ENCODE measurements at places on chromosomes 16 and 17. TPM values are rescaled to one million over a fixed set of nuclear protein-coding genes. Genes with fewer than 3 reads are reported as not detected.

DNA sequence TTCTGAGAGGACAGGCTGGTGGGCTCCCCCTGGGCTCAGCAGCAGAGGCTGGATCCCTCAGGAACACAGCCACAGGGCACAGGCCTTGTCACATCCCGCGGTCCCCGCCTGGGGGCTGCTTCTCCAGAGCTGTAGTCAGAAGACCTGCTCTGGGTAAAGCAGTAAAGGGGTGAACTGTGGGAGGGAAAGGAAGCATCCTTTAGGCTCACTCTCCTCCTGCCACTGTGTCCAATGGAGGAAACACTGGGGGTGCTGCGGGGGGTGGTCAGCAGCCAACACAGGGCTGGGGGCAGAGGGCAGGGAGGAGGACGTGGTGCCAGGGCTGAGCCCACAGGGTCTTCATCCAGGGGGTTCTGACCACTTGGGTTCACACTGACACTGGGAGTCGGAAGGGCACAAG, 5.0 kb upstream of the SLC38A8 start:
- no peak for DNase-seq

ITGA2B gene
- total RNA-seq, result not detected

TVP23C gene
- total RNA-seq, result 33.8 TPM

GRCh38 chr17:59167571-59168001, 12.0 kb downstream of the PRR11 start:
- peak; percentile 39 for DNase-seq

SPATA22 gene
- not detected for total RNA-seq

GRCh38 chr17:57102122-57102521, 17.1 kb downstream of the AKAP1 start:
- DNase-seq, result no peak

CDR2L gene
- total RNA-seq, result 11.5 TPM

DNA sequence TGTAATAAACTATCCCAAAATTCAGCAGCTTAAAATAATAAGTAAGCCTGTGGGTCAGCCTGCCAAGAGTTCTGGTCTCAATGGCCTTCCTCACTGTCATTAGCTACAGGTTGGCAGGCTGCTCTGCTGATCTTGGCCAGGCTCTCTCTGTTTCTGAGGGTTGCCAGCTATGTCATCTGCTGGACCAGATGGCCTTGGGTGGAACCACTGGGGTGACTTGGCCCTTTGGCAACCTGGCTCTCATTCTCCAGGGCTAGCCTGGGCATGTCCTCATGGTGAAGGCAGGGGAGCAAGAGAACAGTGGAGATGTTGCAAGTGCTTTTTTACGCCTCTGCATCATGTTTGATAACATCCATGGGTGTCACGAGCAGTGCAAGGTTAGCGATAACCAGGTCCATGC, 13.9 kb downstream of the ITGAM start:
- DNase-seq, result no peak

DNA sequence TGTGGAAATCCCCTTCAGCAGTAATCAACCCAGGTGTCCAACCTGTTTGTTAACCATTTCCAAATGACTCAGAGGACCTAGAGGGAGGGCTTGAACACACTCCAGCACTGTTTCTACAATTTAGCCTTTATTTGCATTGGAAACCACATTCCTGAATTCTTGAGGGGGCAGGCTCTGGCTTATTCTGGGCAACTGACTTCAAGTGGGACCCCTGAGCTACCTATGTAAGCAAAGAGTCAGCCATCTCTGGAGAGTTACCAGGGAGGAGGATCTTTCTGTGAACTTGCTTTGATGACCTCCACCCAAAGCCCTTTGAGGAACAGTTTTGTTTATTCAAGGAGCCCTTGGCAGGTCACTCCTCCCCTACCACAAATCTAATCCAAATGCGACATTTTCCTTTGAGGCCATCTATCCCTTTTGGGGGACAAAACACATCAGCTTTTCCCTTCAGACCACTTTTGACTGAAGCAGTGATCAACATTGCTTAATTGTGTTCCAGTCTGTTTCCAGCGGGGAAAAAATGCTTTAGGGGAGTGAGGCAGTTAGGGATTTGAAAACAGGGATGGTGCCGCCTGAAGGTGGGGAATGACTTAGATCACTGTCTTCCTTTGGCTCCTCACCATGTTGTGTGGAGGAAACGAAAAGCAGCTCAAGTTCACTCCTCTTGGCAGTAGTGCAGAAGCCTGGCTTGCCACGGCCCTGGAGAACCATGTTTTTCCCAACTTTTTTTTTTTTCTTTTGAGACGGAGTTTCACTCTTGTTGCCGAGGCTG, 46.2 kb downstream of the TUBD1 start:
- peak; percentile 93 for DNase-seq

SOX15 gene
- total RNA-seq, result not detected

STX1B gene
- total RNA-seq, result not detected

DNA sequence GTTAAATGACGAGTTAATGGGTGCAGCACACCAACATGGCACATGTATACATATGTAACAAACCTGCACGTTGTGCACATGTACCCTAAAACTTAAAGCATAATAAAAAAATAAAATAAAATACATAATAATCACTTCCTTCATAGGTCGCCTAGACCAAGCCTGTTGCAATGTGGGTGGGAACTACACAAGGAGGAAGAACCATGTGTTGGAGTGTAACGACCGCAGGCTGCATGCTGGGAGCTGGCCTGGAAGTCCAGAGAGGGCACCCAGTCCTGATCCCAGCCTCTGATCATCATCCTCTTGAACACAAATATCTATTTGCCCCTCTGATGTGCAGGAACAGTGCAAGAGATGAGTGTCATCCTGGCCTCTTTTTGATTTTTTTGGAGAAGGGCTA, 224.7 kb upstream of the ASIC2 start:
- DNase-seq, result no peak

DNA sequence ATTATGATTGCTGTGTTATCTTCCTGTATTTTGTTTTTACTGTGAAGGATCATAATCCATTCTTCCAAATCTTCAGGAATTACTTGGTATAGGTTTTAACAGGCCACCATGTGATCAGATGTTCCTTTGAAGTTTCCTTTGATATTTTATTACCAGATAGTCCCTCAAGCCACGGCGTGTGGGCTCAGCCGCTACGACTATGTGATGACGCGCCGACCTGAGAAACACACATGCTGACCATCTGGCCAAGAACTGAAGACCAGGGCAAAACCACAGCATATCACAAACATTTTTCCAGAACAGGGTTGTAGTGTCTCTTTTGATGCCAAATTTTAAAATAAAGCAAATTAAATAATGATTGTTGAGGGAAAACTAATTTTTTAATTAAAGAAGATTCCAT, 47.3 kb downstream of the ZCCHC14 start:
- DNase-seq, result no peak

MEIOC gene
- total RNA-seq, result 0.27 TPM

NLRC3 gene
- 0.06 TPM for total RNA-seq

DNA sequence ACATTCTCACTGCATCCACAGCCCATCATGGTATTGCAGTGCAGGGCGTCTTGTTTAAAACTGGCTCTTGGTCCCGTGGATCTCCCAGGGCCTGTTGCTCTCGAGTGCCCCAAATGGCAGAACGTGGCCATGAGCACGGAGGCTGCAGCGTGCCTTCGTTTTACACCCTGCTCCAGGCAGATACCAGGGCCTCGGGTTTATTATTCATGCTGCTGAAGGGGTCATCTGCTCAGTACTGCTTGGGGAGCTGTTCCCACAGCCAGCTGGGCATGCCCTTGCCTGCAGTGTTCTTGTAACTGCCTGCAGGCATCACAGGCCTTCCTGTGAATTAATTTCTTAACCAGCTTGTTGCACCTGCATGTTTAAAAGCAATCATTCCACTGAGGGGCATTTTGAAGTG, 129.7 kb upstream of the CHMP6 start:
- peak; percentile 61 for DNase-seq

GRCh38 chr17:17780922-17781590, 55.7 kb downstream of the SREBF1 start:
- DNase-seq, result peak; percentile 87

KRT17 gene
- total RNA-seq, result 276 TPM

DNA sequence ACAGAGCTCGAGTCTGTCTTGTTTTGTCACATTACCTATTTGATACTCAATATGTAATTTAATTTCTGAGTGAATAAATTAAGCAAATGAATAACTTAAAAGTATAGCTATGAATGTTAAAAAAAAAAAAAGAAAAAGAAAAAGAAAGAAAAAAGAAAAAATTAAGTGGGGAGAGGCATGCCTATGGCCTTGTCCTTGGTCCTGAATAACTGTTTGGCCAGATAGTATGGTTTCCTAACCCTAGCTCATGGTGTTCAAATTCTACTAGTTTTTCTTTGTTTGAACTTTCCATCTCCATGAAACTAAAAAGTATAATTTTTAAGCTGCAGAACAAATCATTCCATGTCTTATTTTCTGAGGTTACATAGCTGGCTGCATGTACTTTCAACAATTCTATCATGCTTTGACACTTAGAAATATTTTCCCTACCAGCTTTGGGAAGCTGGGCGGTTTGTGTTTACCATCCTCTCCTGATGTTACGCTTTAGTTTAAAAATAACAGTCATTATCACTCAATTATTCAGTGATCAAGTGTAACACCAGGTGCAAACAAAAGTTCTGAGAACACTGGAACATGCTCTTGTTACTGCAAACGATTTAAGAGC, 31.8 kb downstream of the TOX3 start:
- no peak for DNase-seq

DNA sequence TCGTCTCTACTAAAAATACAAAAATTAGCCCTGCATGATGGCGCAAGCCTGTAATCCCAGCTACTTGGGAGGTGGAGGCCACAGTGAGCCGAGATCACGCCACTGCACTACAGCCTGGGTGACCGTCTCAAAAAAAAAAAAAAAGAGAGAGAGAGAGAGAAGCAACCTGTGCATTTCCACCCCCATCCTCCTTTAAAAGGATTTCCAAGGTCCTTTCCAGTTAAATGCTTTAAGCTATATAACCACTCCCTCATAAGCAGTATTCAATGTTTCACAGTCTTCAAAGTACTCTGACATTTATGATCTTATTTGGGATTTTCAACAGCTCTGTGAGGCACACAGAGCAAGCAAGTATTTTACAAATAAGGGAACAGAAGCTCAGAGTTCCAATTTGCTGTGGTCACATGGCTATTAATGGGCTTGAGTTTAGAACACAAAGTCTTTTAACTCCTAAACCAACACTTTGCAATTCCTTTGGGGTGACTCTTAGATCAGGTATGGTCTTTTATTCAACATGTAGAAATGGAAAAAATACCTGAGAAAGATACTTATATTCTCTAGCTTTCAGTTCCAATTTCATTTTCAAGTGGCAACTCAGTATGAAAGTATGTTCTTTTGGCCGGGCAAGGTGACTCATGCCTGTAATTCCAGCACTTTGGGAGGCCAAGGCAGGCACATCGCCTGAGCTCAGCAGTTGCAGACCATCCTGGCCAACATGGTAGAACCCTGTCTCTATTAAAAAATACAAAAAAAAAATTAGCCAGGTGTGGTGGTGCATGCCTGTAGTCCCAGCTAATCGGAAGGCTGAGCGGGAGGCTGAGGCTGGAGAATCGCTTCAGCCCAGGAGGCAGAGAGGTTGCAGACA, 31.3 kb downstream of the SPOP start:
- DNase-seq, result peak; percentile 85

DNA sequence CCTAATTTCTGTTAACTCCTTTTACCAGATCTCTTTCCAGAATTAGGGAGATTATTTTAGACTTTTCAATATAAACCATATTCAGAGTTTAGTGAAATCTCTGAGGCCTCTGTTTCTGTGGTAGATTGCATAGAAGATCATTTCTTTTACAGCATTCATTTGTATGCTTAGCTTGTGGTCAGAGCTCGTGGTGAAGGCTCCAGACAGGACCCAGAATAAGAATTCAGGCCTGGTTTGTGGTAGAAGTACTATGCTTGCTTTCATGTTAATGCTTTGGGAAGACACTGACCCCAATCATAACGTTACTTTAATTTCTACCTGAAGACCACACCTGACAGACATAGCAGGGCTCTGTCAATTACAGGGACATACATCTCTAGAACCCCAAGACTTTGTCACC, 258.1 kb downstream of the FTO start:
- DNase-seq, result no peak

MYL4 gene
- total RNA-seq, result not detected

SDK2 gene
- 0.33 TPM for total RNA-seq

ATP2A3 gene
- 0.80 TPM for total RNA-seq

GSG1L gene
- total RNA-seq, result not detected

DNA sequence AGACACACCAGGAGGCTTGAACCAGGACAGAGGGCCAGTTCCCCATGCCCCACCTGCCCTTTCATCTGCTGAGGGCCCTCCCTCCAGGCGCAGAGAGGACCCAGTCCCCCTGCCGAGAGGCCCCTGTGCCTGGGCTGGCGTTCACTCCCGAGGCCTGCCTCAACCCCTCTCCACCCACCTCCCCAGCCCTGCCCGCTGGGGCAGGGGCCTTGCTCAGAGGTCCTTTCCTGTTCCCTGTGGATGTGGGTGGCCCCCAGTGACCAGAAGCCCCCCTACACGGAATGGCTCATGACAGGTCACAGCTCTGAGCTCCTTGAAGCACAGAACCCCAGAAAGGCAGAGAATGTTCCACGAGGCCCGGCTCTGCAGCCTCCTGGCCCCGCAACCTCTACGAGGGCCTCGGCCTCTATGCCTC, 6.7 kb downstream of the TMC6 start:
- DNase-seq, result no peak

- peak; percentile 60 for DNase-seq
Measured at GRCh38 chr17:81712468-81713003, 452 bp downstream of the SLC25A10 start.

Data from Daoy (cell line).